Activated naive CD4-positive, alpha-beta T cell treated with Interleukin-2 at 50 U/mL for 16 hours (primary cell): ENCODE measurements at places on chromosomes 6 and 20.

GRCh38 chr20:37627060-37627766 is 66.6 kb upstream of the CTNNBL1 start:
- peak; percentile 21 for DNase-seq

DNA sequence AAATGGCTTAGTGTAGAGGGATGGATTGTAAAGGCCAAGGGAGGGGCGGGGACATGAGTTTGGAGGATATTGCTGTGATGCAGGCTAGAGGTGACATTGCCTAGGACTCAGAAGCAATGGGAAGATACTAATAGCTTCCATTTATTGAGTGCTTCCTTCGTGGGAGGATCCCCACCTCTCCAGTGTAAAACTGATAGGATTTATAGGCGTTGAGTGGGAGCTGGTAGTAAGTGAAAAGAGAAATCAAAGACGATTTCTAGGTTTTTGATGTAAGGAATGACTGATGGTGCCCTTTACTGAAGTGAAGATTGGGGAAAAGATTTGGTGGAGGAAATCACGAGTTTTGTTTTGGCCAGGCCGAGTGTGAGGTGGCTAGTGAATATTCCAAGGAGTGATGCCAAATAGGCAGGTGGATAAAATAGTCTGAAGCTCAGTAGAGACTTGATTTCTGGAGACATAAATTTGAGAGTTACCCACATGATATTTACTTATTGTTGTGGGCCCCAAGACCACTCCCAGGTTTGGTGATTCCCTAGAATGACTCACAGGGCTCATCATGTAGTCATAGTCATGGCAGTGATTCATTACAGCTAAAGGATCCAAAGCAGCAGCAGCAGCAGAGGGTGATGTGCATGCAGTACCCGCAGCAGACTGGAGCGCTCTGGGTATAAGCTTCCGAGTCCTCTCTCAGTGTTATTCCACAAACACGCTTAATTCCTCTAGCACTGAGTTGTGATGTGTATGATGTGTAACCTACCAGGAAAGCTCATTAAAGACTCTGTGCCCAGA is 10.2 kb downstream of the RPRD1B start:
- peak; percentile 28 for DNase-seq

DNA sequence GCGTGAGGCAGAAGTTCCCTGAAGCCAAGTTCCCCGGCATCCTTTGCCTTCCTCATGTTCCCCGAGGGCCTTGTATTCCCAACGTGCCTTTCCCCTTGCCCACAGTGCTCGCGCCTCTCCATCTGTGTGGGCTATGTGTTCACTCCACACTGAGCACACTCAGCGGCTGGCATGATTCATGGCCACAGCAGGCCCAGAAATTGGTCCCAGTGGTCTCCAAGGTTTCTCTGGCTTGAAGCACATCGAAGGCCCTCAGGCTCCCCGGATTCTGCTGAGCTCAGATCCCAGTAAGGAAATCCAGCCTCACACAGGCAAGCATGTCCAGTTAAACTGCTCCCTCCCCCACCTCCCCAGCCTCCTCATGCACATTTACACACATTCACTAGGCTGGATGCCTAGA is 123.6 kb downstream of the ISM1 start:
- no peak for DNase-seq

DNA sequence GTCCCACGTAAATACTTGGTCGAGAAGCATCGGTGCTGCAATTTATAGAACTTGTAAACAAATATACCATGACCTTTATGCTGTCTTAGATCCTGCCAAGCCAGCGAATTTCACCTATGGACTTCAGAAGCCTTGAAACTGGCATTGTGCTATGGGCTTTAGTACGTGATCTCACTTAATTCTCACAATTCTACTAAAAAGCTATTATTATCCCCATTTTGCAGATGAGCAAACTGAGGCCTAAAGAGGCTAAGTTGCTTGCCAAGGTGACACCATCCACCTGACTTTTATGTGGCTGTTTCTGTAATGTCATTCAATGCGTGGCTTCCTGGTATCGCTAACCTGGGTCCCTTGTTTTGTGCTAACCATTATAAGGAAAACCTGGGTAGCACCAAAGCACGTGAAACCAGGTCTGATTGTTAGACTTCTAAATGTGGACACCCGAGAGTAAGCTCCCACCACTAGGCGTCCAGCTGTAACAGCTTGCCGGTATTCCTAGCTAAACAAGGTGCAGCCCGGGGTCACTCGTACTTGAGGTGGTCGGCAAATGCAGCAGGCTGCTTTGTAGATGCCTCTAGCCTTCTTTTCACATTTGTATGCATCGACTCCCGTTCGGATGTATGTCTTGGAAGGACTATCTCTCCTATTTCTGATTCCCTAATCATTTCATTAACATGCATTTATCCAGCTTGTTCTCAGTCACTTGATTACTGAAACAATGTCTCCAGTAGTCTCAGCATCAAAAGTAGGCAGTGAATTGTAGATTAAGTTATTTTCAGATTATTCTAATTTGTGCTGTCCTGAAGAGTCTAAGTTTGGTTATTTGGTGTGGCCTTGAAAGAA is 1.1 kb downstream of the SYNJ2 start:
- DNase-seq = no peak

DNA sequence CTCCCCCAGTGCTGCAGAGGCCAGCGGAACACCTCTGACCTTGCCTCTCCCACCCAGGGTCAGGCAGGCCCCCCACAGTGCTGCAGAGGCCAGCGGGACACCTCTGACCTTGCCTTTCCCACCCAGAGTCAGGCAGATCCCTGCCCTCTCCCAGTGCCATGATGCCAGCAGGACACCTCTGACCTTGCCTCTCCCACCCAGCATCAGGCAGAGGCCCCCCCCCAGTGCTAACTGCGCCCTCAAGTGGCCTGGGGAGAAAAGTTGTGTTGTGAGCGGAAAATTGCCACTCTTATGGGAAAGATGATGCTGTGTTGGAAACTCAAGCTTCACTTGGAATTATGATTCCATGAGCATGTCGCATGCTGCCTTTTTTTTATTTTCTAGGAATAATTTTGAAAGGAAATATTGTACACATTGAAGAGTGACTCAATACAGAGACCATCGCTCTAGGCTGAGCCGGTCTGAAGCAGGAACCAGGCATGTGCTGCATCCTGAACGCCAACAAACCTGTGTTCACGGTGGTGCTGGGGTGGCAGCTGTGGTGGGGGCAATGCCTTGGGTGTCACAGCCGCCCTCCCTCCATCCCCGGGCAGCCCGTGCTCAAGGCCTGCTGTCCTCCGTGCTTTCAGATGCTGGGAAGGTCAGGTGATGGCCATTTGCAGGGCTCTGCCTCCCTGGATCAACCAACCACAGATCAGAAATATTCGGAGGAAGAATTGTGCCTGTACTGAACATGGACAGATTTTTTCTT is 98.6 kb downstream of the CDH4 start:
- no peak for DNase-seq

GRCh38 chr6:105867821-105868220 is 218.3 kb upstream of the PRDM1 start:
- DNase-seq = no peak

- DNase-seq = no peak
Measured at GRCh38 chr6:132084811-132085509, 133.8 kb upstream of the CCN2 start.

GRCh38 chr6:149499066-149499465 is 14.3 kb upstream of the ZC3H12D start:
- no peak for DNase-seq

DNA sequence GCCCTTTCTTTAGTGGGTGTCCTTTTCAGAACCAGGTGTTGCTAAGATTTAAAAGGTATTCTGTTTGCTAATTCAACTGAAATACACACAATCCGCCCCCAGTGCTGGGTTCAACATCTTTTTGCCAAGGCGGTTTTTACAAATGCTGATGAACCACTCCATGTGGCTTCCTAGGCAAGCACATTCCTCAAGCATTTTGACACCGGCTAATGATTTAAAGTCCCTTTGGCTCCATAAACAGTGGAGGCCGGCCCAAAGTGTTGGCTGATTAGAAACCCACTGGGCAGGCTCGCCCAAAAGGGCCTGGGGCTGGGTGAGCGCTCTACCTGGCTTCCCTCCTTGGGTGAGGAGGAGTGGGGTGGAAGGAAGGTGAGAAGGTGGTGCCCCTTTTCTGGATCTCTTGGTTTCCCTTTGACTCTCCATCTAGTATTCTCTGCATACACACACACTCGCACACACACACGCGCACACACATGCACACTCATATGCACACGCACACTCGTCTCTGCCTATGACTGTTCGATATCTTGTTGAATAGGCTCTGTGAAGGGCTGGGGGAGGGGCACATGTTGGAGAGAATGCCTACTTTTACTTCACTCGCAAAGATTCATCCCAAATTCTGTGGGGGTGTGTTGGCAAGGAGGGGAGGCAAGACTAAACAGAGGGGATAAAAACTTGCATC is 66.7 kb upstream of the ARMC2 start:
- DNase-seq = peak; percentile 14

- no peak for DNase-seq
Measured at GRCh38 chr6:115573861-115574260, 486.8 kb downstream of the FRK start.

DNA sequence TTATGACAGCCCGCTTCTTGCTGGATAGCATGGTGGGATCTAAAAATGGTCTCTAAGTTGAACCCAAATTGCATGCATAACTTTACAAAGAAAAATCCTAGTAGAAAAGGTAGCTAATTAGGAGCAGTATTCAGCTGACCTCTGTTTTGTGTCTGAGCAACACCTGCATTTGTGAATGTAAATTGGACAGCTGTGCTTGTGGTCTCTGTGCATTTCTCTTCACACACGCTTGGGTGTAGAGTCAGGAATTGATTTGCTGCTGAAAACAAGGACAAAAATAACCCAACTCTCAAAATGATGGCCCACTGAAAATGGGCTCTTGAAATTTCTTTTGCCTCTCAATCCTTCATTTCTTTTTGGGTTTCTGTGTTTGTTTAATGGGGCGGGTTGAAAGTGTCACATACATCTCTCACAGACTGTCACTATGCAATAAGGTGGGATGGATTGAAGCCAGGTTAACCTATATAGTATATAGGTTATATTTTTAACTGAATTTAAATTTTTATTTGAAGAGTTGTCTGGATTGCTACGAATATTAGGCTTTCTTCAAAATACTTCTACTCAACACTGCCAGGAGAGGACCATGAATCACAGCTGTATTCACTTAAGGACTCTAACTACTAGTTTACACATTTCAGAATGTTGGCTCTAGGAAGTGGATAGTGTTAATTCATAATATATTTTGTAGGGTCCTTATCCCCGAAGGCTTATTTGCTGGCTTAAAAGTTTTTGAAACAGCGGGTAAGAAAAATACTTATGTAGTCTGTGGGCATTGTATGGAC is 46.5 kb downstream of the SOBP start:
- no peak for DNase-seq

DNA sequence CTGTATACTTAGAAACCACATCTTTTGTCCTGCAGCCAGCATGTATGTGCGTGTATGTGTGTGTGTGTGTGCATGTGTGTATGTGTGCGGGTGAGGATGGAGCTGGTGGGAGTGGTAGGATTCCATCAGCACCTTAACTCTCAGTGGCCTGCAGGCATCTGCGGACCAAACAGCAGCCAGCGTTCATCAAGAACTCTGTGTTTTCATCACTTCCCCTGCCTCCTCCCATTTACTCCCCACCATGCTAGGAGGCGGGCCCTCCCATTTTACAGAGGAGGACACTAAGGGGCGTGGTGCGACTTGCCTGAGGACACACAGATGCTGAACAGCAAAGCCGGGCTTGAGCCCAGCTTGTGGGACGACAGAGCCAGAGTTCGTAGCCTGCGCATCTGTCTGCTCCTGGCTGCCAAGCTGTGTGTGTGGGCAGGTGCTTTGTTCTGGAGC is 8.9 kb downstream of the VSTM2L start:
- DNase-seq = no peak

GRCh38 chr20:44646641-44647274 is 4.7 kb downstream of the ADA start:
- peak; percentile 21 for DNase-seq

GRCh38 chr20:19056909-19057308 is 155.5 kb upstream of the SLC24A3 start:
- no peak for DNase-seq

- DNase-seq = no peak
Measured at GRCh38 chr6:153677522-153677921, 361.5 kb upstream of the OPRM1 start.

DNA sequence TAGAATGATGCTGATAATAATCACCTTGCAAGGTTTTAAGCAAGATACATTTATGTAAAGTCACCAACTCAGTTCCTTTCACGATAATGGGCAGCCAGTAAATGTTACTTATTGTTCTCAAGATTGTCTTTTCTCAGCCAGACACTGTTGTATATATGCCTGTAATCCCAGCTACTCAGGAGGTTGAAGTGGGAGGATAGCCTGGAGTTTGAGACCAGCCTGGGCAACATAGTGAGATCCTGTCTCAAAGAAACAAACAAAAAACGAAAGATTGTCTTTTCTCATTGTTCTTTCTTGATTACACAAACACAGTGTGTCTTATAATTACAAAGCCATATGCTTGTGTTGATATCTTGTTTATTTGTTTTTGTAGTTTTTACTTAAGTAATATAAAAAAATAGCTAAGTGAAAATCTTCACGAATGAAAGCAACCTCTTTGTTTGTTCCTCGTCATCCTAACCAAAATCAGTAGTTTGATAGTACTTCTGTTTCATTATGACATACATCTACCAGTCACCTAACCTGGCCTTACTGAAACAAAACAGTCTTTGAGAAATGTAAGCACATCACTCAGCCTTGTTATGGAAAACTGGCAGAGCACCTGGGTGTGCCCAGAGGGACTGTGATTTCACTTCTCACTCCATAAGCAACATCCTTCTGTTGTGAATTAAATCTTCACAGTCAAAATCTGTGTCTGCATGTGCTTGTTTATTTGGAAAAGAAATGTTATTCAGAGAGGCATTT is 436.2 kb upstream of the SOX4 start:
- no peak for DNase-seq

GRCh38 chr6:138498629-138499302 is 528 bp downstream of the NHSL1 start:
- no peak for DNase-seq

- no peak for DNase-seq
Measured at GRCh38 chr6:38489951-38490350, 149.8 kb downstream of the BTBD9 start.

- DNase-seq = no peak
Measured at GRCh38 chr20:19415786-19416185, 203.3 kb downstream of the SLC24A3 start.

DNA sequence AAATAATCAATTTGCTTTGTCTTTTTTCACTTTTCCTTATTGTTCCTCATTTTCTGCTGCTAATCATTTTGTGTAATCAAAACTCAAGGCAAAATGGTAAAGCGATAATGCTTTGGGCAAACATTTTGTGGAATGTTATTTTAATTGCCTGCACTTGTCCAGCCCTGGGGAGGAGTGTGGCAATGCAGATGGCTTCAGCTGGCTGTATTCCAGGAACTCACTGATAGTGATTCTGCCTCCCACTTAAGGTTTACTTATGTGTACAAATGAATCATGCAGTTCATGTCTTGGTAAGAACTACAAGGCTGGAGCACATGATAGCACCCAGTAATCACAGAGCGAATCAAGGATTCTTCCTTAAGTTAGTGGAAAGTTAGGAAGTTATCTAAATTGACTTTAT is 107.8 kb downstream of the COL19A1 start:
- DNase-seq = no peak
